ENCODE measurements at places on chromosomes 7 and 10.

GRCh38 chr10:25768167-25768566 is 165.9 kb upstream of the MYO3A start:
- DNase-seq = no peak

DNA sequence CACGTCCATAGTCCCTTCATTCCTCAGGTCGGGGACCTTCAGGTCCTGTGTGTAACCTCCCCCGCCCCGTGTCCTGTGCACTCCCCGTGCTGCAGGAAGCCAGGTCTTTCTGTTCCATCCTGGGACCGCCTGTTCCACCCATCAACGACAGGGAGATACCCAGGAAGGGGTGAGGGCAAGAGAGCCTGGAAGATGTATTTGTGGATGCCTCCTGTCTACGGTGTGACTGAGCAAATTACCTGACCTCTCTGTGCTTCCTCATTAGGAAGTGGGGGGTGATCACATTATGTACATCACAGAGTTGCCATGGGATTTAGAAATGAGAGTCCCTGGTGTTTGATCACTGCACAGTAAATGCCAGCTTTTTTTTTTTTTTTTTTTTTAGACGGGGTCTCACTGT is 46.3 kb downstream of the GRID2IP start:
- no peak for DNase-seq

GRCh38 chr10:73480158-73480557 is 15.7 kb downstream of the PPP3CB start:
- peak; percentile 51 for DNase-seq

GRCh38 chr7:93889261-93889660 is 1.3 kb downstream of the TFPI2 start:
- DNase-seq = no peak

GRCh38 chr10:124693396-124693795 is 50.8 kb downstream of the FAM53B start:
- DNase-seq = no peak

- DNase-seq = no peak
Observed at GRCh38 chr7:57308631-57309408, 141.2 kb upstream of the ZNF716 start.

GRCh38 chr10:124153023-124153826 is 59.8 kb upstream of the CHST15 start:
- peak; percentile 79 for DNase-seq

DNA sequence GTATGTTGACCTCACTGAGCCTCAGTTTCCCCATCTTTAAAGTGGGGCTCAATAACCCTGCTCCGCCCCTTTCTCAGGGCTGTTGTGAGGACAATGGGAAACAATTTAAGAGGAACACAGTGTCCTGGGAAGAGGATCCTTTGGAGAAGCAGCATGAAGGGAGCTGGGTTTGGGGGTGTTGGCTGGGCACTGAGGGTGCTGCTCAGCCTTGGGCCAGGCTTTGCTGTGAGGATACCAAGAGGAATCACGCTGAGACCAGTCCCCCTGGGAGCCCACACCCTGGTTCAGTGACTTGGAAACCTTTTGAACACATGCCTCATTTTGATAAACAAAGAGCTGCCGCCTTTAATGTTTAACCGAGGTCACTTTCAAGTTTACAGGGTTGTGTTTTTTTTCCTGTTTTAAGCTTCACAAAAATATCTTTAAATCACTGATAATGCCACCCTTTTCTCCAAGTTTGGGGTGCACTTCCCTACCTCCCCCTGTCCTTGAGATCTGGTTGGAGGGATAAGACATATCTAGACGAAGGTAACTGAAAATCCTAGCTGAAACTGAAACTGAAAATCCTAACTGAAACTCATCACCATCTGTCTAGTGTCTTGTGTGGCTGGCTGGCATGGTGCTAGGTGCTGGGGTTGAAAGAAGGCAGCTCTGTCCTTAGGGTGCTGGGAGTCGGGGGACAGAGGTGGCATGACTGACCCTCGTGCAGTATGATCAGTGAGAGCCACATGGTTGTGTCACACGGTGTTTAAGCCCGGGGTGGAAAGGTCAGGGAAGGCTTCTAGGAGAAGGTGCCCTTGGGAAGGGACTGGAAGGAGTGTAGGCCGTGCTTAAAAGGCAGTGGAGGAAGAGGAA is 27.7 kb downstream of the ZNF775 start:
- no peak for DNase-seq

- no peak for DNase-seq
Observed at GRCh38 chr10:72597897-72598296, 28.0 kb downstream of the MICU1 start.

- DNase-seq = no peak
Observed at GRCh38 chr7:377080-378040, 87.4 kb downstream of the FOXL3 start.

GRCh38 chr7:90832726-90833125 is 236.6 kb downstream of the CDK14 start:
- DNase-seq = no peak

DNA sequence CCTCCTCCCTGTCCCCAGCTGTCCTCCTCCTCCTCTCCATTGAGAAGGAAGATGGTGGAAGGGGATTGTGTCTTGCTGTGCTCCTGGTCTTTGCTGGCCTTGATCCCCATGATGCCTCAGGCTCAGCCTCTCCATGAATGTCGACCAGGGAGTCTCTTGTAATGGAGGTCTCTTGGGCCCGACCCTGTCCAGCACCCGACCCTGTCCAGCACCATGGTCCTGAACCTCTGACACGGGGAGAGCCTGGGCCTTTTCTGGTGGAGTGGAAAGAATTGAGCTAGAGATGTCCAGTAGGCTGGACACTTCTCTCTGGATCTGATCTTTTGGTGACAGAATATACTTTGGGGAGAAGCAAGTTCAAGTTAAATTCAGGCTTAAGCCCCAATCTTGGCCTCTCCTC is 42.3 kb upstream of the HMX3 start:
- DNase-seq = no peak

DNA sequence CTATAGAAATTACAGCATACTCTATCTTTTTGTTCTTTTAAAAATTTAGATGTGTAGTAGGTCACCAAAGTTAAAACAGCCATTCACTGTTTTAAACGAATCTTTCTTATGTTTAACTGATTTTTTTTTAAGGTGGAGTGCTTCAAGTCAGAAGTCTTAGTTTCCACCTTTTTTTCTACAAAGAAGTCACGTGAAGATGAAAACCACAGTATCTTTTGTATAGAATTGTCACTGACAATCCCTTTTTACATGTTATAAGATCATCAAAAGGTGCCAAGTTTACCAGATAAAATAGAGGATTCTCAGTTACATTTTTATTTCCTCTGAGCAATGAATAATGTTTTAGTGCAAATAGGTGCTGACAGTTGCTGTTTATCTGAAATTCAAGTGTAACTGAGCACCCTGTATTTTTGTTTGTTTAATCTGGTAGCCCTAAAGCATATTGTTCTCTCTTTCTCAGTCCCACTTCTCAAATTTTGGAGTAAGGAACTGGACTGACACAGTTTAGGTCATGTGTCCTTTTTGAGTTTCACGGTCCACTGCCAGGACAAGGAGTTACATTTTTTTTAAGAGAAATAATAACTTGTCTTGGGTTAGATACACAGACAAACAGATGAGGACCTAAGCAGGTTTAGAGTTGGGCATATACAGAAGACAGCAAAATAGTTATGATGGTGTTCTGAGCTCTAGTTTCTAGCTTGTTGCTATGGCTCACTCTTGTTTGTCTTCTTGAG is 233.2 kb upstream of the MBL2 start:
- no peak for DNase-seq

DNA sequence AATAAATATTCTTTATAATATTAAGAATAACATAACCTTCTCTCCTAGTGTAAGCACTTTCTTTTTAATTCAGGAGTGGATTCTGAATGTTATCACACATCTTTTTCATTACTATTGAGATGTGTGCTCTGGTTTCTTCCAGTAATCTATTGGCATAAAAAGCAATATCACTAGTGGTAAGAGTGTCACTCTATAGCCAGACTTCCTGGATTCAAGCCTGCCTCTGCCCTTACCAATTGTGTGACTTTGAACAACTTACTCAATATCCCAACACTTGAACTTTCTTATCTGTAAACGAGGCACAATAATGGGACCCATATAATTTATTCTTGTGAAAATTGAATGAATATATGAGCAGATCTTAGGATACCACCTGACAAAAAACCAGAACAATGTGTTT is 71.0 kb downstream of the SEM1 start:
- DNase-seq = no peak

GRCh38 chr7:118280319-118281012 is 56.0 kb downstream of the ANKRD7 start:
- DNase-seq = no peak

DNA sequence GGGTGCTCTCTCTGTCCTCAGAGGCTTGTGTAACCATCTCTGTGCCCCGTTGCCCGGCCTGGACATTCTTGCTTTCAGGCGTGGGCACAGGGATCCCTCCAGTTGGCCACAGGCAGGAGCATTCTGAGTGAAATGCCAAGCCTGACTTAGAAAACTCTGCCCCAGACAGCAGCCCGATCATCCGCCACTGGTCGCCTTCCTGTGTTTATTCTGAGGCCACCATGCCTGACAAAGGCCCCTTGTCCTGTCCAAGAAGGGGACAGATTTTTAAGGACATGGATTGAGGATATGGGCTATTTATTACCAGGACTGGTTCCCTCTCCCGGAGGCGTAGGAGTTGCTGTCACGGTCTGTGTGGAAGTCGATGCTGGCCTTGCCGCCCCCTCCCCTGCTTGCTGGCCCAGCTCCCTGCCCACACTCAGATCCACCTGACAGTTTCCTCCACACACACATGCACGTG is 54.3 kb downstream of the SPOCK2 start:
- no peak for DNase-seq

GRCh38 chr7:96701258-96701657 is 8.4 kb downstream of the SEM1 start:
- no peak for DNase-seq

- no peak for DNase-seq
Observed at GRCh38 chr7:158572000-158572828, 15.4 kb downstream of the PTPRN2 start.

DNA sequence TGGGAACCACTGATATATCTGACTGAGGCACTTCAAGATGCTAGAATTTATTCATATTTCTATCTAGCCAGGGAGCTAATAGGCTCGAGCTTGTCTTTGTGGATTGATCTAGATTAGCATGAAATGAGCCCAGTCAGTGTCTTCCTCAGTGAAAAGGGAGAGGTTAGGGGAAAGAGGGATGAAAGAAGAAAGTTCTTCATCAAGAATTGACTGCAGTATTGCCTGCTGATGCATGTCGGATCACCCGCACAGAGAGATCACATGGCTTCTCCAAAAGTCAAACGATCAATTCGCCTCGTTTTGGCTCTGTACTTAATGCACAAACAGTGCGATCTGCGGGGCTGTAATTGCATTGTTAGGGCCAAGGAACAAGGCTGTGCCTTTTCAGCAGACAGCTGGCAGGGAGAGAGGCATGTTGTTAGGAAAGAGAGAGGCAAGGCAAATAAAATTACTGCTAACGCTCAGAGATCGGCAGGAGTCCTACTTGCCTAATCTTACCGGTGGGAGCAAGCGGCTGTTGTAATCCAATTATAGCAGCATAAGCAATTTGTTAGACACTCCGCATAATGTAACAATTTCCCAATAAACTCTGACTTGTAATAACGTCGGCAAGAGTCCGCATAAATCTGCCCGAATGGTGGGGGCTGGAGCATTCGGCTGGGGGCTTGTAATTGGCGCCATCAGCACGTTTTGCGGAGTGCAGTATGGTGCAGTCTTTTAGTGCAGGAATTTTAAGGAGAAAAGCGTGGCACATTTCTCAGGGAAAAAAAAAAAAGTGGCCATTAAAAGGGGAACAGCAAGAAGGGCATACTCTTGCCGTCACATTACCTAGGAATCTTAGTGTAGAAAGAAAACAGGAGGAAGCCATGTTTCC is 102.1 kb downstream of the POLL start:
- DNase-seq = no peak

GRCh38 chr7:72283309-72283708 is 128.8 kb downstream of the CALN1 start:
- DNase-seq = no peak

DNA sequence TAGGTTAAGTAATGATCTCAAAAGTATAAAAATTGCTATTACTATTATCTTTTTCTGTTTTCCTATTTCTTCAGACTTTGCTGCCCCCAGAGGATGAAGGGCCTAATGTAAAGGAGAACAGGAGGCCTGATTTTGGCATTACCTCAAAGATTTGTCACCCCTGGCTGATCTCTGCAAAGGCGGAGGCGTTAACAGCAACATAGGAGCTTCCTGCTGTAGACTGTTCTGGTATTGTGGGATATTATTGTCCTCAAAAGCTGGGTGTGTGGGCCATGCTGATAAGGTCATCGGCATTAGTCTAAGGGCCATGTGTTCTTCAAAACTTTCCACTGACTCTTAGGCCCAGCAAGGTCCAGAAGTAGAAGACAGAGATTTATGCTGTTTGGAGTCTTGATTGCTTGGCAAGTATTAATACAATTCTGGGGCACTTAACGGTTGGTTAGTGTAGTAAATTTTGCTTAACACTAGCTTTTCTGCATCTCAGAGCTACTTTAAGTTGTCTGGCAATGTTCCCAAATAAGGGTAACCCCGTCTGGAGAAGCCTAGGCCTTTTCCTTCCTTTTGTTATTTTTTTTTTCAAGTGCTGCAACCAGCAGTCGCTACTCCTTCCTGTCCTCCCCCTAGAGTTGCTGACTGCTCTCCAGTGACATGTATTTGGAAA is 14.0 kb upstream of the ENTPD1 start:
- no peak for DNase-seq

DNA sequence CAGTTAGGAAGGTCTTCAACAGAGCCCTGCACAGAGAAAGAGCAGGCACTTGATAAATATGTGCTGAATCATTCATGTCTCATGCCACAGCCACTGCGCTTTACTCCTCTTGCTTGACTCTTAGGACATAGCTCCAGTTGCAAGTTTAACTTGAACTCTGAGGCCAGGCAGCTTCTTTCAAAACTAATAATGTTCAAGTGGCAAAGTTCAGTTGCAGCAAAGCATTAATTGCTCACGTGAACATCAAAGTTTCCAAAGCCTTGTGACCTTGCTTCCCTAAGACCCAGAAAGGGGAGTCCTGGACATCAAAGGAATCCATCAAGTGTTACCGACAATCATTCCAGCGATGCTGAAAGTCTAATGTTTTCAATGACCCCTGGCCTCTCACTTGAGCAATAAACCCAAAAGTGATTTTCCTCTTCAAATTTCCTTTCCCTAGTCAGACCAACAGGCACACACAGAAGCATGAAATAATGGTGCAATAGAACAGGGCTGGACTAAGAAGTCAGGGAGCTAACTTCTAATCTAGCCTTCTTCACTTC is 21.8 kb upstream of the TECTB start:
- DNase-seq = no peak

DNA sequence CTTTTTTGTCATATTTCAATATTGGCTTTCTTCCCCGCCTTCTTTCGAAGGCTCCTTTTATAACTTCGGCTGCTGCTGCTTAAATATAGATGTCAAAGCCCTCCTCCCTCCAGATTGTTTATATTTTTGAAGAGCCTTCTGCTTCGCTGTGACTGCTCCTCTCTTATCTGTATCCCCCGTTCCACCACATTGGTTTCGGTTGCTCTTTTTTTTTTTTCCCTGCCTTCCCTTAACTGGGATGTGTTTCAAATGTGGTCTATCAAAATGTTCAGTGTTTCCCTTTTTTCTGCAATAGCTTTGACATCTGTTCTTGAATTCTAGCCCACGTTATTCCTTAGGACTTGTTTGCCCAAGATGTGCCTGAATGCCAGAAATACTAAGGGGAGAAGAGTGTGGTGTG is 96.4 kb downstream of the CUX1 start:
- DNase-seq = no peak
